Inflammatory macrophage treated with lipopolysaccharide for 4 hours (primary cell): ENCODE measurements at places on chromosomes 1 and 21.
A peak's percentile ranks its signal among the peaks of the same experiment; 100 is the strongest.

GRCh38 chr1:114145504-114146151 lies 8.0 kb downstream of the SYT6 start:
- no peak for DNase-seq

DNA sequence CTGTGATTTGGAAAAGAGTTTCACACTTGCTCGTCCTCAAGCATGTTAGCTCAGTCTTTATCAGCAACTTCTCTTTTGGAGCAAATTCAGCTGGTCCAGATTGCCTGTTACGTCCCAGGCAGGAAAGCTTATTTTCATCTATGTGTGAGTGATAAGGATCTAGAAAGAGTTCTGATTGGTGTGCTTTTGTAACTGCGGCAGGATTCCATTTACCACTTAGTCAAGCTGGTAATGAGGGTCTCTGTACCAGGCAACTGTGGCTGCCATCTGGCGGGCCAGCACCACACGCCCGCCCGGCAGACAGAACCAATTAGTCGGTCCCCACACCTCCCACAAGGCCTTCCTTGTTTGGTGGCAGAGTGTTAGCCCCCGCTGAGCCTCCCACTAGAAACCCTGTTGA lies 21.0 kb downstream of the C1orf87 start:
- no peak for DNase-seq

DNA sequence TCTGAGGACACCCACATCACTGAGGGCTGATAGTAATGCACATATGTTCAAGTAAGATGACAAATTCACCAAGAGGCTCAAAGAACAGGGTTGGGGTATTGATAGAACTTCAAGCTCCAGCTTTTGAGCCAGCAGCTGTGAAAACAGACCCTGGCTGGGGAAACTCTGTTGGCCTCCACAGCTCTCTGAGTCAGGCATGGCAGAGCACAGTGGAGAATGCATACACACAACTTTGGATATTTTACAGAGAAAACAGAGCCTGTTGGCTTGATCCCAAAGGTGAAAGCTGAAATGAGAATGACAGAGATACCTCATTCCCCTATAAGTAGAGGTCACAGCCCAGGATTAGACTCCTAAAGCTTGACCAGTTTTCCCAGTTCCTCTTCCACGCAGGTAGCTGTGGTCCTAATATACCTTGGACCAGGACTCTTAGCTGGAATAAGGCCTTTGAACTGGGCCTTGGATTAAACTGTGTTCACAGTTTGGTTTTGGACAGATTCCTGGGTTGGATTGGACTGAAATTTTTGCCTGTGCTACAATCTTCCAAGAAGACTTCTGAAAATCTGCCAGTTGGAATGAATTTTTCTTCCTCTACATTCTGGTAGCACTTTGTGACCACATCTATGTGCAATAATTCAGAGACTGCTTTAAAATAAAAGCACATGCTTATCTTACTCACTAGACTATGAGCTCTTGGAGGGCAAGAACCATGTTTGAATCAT lies 101.6 kb upstream of the HMGB4 start:
- no peak for DNase-seq

- no peak for DNase-seq
Observed at GRCh38 chr1:164456272-164456671, 102.7 kb upstream of the PBX1 start.

DNA sequence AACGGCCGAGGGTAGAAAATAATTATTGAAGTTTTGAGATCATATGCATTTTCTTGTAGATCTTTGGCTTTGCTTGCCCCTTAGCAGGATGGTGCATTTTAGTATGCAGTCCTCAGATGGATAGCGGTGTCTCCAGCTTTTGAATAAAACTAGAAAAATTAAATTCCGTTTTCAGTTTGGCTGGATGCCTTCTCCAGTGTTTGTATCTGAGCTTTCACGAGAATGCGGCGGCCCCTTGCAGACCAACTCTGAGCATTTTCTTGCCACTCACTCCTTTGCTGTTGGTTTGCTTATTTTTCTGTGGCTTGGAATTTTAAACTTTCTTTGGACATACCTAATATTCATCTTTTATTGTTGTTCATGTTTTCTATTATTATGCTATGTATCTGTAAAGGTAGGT lies 192.6 kb downstream of the NFIA start:
- no peak for DNase-seq

DNA sequence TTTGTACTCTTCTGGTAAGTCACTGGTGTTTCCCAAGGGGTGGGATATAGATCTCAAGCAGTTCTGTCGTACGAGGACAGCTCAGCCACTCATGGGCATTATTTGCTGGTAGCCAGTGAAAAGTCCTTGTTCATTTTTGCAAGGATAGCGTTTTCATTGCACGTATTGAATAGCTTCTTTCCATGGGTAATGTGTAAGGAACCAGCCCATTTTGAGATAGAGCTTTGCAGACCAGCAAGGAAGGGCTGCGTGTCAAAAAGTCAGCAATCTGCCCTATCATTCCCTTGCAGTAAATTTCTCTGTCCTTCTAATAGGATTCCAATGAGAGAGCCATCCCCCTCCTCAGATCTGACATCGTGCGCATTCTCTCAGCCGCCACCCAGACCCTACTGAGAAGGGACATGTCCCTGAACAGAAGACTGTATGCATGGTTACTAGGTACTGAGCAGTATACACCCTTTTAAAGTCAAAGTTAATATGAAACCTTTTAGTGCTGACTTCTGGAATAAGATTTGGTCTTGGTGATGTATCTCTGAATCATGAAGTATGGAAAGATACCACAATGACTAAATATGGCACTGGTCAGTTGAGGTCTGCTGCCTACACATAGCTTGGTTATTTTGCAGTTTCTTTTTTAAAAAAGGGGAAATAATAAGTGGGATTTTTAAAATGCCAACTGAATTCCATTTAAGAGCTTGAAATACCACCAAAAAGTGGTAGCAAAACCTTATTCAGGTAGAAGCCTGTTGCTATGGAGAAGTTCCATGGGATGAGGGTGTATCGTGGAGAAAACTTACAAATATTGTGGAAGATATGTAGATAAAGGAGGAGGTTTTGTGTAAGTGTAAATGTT lies 55.3 kb downstream of the DOP1B start:
- DNase-seq = peak; percentile 77

GRCh38 chr21:41373253-41373652 lies 11.4 kb downstream of the MX2 start:
- DNase-seq = no peak

GRCh38 chr1:154466206-154466605 lies 35.8 kb upstream of the TDRD10 start:
- DNase-seq = no peak

GRCh38 chr1:3121401-3122210 lies 52.6 kb downstream of the PRDM16 start:
- no peak for DNase-seq

- no peak for DNase-seq
Observed at GRCh38 chr1:80639777-80640533, 1160.8 kb upstream of the ADGRL2 start.

DNA sequence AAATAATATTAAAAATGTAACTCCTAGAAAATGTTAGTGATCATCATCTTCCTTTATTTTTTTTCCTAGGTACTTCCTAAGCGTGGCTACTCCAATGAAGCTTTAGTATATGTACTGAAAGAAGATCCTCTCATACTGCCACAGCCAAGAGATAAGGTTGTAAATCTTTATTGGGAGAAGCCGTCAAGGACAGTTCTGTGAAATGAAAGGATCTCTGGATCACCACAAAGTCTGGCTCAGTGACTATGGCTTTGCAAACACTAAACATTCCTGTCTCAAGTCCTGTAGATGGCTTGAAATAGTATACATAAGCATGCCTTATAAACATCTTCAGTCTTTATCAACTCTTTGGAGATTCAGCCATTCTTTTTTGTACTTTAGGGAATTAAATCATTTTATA lies 61.2 kb upstream of the DPH5 start:
- DNase-seq = no peak

DNA sequence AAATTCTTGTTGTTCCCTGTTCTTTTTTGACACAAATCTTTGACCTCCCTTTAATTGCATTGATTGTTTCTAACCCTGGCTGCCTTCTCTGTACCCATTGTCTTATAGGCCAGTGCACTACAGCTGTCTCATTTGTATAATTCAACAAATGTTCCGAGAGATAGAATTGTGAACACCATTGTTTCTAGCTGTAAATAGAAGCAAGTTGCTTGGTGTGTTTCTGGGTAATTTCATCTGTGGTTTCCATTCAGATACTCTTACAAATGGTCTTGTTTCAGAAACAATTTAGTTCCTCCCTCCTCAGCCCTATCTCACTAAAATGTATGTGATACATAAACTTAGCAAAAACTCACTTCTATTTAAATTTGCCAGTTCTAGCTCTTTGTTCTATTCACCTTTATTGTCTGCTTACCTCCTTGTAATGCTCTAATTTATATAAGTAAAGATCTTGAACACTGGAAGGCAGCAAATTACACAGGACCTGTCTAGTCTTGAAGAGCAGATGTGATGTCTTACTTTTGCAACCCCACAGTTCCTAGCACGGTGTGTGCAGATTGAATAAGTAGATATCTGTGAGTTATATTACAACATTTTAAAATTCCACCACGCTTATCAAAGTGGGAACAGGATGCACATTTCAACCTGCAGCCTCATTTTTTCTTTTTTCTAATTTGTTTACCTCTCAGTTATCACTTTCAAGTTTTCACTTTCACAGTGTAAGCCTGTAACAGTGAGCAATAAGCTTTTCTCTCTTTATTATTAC lies 515.6 kb upstream of the ZP4 start:
- no peak for DNase-seq
